ENCODE measurements at places on chromosomes 1 and 21.

DNA sequence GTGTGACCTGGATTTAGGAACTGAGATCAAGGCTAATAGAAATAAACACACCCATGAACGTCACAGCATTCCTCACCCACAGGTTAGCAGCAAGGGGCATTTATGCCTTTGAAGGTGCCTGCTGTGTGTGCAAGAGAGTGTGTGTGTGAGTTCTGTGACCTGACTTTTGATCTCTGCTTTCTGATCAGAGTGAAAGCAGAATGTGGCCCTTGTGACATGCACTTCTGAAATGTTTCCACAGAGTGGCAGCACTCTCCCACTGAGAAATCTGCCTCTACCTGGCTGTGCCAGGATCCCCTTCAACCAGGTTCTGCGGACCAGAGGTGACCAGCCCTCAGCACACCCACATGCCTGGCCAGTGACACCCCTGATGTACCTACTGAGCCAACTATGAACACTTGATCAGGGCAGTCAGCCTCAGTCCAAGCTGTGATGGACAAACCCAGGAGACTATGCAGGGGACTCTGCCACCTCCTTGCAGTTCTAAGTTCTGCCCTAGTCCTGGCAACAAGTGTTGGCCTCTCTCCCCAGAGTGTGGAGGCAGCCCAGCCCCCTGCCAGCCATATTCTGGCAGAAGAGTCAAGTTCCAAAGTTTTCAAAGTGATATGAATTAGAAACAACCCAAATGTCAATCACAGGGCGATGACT, 41.0 kb downstream of the RXRG start:
- peak; percentile 46 for DNase-seq

- no peak for DNase-seq
Observed at GRCh38 chr21:45130324-45130774, 56.0 kb downstream of the ADARB1 start.

DNA sequence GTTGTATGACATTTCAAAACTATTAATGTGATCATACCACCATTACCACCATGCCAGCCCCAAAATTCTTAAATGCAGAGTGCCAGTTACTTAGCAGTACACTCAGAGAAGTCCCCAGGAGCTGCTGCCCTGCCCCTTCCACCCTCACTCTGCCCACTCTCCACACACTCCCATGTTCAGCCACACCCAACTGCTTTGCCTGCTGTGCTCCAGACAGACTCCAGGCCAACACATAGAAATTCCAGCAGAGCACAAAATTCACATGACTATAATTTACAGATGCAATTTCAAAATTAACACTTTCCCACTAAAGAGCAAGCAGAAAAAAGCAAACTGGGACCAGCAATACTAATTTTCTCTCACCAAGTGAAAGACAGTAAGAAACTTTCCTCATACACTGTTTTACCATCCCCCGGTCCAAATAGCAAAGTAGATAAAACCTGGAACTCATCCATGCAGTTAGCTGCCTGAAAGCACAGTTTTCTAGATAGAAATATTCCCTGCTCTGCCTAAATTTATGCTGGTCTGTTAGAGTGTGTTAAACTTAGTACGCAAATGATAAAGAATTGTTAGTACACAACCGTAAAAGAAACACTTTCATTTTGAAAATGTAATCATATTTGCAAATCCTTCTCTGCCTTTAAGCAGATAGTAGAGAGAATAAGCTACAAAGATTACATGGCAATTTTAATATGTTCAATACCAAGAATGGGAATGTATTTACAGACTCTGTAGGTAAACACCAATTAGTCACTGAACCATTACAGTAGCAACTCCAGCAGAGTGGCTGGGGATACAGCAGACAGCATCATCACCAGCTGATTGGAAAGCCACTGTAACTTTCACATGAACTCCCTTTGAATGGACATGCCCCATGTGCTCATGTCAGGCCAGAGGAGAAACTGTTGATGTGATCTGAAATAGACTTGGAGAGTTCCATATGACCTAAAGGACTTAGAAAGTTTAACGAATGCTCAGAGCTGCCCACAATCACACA, 176.5 kb downstream of the VAV3 start:
- DNase-seq = no peak

DNA sequence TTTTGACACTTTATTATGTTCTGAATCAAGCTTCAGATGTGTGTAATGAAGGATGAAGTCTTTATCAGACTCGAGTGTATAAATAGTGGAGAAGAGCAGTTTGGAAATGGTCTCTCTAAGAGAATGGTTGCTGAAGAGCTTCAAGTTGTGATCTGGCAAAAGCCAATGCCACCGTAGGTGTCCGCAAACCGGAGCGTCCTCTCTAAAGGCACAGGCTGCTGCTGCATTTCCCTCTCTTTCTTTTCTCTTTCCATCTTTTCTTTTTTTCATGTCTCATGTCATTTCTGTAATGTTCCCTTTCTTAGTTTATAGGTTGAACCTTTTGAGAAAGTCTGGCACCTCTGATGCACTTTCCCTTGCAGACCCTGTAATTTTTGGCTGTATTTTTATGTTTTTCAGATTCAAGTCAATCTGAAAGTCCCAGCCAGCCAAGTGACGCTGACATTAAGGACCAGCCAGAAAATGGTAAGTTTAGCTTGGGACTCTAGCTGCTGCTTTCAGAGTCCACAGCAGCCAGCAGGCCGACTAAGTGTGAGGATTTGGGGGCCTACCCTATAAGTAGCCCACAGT, 194.8 kb downstream of the NFIA start:
- no peak for DNase-seq

- no peak for DNase-seq
Observed at GRCh38 chr1:89706700-89707012, 73.7 kb downstream of the LRRC8C start.

GRCh38 chr1:197677752-197678295, 97.5 kb downstream of the DENND1B start:
- no peak for DNase-seq

GRCh38 chr21:29351691-29352090, 53.0 kb downstream of the BACH1 start:
- no peak for DNase-seq

DNA sequence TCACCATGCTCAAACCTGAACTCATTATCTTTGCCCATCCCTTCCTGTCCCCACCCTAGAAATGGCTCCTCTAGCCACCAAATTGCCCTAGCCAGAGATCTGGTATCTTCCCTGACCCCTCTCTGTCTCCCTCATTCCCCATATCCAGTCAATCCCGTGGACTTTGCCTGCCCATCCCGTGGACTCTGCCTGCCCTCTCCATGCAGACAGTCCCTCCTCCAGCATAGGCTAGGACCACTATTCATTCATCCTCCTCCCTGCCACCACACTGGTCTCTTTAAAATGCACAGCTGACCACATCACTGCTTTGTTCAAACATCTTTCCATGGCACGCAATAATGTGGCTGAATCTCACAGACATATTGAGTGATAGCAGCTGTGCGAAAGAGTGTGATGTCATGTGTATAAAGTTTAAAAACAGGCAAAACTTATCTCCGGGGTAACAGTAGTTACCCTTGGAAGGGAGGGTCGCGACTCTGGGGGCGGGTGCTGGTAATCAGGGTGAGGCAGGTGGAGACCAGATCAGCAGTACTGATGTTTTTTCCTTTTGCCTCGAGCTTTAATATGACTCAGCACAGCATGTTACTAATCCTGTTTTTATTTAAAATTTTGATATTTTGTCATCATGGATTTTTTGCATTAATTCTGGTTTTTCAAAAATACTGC, 4.8 kb upstream of the SLC2A1 start:
- DNase-seq = no peak

- DNase-seq = no peak
Observed at GRCh38 chr1:159881622-159882526, 18.1 kb downstream of the CFAP45 start.

- DNase-seq = no peak
Observed at GRCh38 chr1:147539122-147539575, 2.2 kb upstream of the BCL9 start.

DNA sequence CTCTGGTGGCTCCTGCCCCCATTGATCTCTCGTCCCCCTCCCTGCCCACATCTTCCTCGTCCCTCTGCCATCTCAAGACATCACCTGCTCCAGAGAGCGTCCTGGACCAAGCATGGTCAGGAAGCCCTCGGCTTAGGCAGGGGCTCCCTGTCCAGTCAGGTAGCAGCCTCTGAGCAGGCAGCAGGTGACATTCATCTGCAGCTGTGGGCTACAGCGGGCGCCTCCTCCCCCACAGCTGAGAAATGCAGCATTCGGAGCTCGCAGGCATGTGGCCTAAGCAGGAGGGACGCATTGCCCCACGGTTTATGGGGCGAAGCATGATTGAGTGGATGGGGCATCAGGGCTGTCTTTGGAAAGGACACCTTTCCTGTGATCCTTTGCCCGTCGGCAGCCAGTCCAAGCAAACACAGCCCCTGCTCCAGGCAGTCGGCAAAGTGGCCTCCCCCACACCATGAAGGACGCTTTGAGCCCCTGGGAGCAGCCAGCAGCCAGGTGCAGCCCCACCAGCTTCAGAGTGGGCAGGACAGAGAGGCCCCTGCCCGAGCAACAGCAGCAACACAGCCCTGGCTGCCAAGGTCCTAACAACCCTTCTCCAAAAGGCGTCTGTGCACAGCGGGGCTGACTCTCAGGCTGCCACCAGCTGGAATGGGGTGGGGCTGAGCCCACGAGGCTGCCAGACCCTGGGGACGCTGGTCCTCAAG, 234.1 kb upstream of the VAMP3 start:
- DNase-seq = no peak

DNA sequence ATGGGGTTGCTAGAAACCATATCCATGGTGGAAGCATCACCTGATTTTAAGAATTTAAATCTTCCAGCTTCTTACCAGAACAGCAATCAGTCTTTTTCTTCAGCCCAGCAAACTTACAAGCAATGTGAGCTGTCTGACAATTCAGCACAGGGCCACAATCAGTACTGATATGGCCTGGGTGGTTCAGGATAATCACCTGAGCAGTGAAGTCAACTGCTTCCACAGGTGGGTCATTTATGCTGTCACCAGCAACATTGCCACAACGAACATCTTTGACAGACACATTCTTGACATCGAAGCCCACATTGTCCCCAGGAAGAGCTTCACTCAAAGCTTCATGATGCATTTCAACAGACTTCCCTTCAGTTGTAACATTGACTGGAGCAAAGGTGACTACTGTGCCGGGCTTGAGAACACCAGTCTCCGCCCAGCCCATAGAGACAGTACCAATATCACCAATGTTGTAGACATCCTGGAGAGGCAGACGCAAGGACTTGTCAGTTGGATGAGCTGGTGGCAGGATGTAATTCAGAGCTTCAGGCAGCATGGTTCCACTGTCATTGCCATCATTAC, 74.8 kb downstream of the SERINC2 start:
- DNase-seq = no peak

GRCh38 chr1:35605071-35605866, 32.2 kb downstream of the TFAP2E start:
- DNase-seq = no peak

DNA sequence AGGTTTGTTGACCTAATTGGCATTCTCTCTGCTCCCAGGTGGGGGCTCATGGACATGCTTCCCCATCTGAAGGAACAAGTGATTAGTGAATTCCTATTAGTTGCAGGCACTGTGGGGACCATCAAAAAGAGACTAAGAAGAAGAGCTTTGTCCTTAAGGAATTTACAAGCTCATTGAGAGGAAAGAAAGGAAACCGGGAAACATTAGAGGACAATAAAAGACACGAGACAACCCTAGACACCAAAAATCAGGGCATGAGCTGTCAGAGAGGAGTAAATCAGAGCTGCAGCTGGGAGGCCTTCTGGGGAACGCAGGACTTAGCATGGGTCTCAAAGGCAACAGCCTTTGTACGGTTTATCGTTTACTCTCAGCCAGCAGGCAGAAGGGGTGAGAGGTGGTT, 45.1 kb downstream of the BACE2 start:
- no peak for DNase-seq

- no peak for DNase-seq
Observed at GRCh38 chr1:20353836-20354235, 63.2 kb downstream of the VWA5B1 start.

GRCh38 chr1:169119405-169119804, 12.9 kb downstream of the ATP1B1 start:
- no peak for DNase-seq

DNA sequence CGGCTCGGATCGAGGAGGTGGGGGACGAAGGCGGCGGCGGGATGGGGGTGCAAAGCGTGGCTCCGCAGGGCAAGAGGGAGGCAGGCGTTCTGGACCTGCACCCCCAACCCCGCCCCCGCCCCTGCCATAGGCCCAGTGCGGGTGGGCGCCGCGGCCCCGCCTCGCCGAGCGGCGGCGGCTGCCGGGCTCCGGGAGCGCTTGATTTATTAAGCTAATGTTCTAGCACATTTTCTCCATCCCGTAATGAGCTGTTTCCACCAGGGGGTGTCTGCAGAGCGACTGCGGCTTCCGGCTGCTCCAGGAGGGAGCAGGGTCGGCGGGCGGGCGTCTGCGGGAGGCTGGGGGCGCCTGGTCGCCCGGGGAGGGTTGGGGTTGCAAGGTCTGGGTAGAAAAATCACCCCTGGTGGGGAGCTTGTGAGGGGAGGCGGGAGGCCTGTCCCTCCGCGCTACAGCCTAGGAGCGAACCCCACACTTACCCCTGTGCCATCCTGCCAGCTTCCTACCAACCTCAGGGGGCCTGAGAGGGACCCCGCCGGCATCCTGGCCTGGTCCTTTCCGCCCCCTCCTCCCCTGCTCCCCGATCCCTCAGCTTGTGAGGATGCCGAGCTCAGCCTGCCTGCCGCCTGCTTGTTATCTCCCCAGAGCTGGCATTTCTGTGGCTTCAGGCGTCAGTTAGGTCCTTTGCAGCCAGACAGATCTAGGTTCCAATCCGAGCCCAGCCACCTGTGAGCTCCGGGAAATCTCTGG, 48.5 kb upstream of the ACOT11 start:
- no peak for DNase-seq

DNA sequence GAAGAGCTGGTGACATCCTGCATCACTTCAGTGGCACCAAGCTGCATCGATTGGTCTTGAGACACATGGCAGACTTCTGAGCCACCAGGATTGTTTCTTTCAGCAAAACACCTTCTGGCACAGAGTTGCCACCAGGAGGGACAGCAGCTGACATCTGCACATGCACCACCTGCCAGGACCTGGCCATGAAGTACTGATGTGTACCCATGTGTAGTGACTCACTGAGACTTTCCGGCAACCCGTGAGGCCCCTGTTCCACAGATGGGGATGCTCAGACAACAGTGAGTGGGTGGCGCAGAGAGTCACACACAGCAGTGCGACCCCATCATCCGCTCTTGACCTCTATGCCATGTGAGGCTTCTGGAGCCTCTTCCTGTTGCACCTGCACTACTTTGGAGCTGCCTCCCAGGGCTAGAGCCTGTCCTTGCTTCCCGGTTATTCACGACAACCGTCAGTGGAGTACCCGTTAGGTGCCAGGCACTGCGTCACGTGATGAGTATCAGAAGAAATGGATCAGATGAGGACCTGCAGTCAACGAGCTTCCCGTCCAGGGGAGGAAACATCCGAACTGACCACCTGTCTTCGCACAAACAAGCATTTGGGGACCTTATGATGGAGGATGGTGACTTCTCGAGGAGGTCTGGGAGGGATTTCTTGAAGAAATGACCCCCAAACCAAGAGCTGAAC, 80.5 kb upstream of the VAMP3 start:
- no peak for DNase-seq
